ELF-1 (cell line): ENCODE measurements at places on chromosomes 5 and 9.

- DNase-seq, result no peak
Observed at GRCh38 chr5:17185773-17186172, 31.7 kb upstream of the BASP1 start.

DNA sequence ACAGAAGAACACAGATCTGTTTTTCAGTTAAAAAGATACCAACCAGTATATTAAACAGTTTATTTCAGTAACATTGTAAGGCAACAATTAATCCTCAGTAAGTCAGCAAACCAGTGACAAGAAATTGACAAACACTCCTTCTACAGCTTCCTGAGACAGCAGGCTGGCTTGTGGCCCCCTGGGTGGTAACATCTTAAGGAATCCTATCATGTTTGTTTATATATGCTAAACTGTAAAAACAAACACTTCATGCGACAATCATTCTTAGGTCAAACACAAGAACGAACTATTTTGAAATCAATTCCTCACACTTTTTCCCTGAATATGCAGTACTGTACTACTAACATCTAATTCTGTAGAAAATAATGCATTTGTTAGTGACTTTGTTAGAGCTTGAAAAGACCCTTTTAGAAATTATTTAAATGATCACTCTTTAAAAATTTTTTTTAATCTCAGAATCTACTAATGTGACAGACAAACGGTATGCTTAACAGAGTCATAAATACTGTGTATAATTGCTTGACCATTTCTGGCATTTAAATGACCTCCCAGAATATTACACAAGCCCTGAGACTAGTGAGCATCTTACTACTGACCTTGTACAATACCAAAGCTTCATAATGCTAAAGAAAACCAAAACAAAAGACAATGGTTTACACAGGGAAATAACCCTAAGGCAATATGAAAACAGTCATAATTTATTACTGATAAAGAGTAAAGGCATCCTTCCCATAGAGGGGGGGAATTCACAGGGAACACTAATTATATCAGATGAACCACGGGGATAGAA, 48.2 kb downstream of the ERMP1 start:
- DNase-seq, result no peak

GRCh38 chr5:23627976-23628375, 120.6 kb downstream of the PRDM9 start:
- DNase-seq, result no peak

- DNase-seq, result no peak
Observed at GRCh38 chr9:80994892-80995291, 694.5 kb downstream of the TLE1 start.

DNA sequence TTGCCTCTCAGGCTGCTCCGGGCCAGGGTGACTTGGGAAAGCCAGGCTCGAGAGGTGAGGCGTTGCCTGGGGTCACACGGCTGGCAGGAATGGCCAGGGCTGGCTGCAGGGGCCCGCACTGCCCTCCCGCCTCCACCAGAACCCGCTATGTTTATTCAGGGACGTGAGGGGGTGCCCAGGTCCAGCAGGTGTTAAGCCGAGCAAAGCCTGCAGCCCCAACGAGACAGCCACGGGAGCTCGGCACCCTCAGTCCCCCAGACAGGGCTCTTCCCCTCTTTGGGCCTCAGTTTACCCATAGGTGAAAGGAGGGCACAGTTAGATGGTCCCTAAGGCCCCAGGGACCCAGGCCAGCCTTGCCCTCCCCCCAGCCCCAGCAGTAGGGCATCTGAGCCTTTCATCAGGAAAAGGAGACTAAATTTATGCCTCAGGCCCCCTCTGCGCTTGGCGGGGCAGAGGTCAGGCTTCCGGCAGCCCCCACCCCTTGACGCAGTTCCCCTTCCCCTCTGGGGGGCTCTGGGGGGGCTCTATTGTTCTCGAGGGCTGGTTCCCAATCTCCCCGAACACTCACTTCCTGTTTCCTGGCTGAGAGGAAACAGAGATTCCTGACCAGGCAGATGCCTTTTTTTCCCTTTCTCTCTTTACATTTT, 7.1 kb upstream of the EGFL7 start:
- DNase-seq, result no peak

GRCh38 chr5:24854350-24854749, 209.6 kb upstream of the CDH10 start:
- no peak for DNase-seq

GRCh38 chr9:108163321-108164005, 673.9 kb upstream of the KLF4 start:
- DNase-seq, result no peak

DNA sequence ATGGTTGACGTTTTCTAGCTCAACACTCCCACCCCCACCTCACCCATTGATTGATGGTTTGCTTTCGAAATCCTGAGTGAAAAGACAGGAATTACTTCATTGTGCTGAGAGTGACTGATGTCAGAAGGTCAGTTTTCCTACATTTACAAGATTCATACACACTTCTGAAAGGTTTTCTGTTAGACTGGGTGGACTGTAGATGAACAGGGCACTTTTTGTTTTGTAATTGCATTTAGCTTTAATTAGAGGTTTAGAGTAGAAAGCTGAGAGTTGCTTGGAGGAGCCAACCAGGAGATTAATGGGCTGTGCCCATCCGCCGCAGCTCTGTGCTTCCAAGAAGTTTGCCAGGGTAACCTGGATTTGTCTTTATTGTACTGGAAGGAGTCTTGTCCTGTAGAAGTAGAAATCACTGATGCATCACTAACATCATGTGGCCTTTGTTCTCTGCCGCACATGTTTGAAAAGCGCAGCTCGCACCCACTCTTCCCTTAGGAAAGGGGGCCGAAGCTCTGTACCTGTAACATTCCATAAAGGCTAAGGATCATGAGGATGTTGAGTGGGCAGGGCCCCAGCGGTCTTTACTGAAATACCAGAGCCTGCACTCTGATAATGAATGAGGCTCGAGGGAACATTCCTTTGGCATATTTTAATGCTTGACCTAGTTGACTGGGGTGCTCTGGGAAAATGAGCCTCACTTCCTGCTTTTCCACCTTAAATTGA, 267.6 kb upstream of the DMRT1 start:
- peak; percentile 49 for DNase-seq

DNA sequence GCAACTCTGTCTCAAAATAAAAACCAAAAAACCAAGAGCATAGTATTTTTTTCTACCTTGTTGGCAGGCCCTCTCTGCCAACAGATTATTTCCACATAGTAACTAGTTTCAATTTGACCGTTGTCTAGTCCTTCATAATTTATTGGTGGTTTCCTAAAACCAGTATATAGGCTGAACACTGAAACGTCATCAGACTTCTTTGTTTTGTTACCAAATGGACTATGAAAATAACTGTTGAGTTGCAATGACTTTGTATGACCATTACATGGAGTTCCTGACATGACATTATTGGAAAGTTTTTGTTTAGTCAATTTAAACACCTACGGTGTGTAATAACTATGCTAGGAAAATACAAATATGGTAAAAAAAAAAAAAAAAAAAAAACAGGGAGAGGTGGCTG, 1.7 kb downstream of the AGGF1 start:
- peak; percentile 2 for DNase-seq

GRCh38 chr5:172294831-172295230, 11.3 kb upstream of the UBTD2 start:
- no peak for DNase-seq

DNA sequence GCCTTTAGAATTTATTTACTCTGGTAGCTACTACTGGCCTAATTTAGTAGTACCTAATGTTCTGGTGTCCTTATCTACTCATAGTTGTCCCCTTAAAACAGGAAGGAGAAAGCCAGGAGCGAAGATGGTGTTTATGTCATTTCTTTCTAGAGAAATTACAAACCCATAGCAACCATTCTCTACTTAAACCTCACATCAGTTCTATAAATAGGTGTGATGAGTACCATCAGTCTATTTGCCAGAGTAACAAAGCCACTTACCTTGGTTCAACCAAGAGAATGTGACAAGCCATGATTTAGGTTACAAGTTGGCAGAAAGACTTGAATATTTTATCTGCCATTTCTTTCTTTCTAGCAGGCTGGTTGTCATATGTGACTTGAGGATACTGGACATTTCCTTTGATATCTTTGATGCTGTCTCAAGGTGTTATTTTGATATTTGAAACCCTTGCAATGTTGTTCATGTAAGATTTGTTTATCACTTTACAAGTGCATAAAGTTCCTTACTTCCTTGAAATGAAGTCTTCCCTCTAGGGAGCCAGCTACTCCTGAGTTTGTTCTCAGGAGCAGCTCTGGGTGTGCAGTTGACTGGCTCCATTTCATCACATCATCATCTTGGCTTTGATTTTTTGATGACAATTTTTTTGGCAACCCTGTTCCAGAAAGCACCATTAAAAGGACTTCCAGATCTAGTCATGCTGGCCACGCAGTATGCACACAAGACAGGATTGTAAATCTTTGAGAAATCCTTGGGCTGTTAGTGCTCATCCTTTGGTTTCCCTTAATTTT, 286.8 kb downstream of the ARHGAP26 start:
- DNase-seq, result no peak

GRCh38 chr5:95044096-95044495, 240.8 kb downstream of the MCTP1 start:
- DNase-seq, result no peak

DNA sequence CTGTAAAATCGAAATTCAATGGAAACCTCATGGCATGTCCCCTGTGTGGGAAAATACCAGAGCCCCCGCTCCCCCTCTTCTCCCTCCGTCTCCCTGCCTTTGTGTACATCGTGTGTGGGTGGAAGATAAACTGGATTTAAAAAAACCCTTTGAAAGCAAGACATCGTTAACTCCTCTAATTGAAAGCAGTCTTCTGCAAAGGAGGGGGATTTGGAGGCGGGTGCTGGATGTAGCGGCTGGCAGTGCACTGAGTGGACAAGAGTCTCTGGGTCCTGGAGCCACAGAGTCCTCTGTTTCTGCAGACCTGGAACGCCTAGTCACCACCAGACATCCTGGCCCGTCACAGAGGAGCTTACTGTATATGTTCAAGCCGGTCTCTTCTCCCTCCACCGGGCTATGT, 169.4 kb downstream of the PAPPA start:
- peak; percentile 59 for DNase-seq

GRCh38 chr5:14790220-14790619, 81.4 kb downstream of the ANKH start:
- DNase-seq, result no peak

GRCh38 chr5:150616024-150616470, 24.4 kb upstream of the SYNPO start:
- no peak for DNase-seq

GRCh38 chr5:150009671-150010387, 9.3 kb downstream of the HMGXB3 start:
- no peak for DNase-seq

DNA sequence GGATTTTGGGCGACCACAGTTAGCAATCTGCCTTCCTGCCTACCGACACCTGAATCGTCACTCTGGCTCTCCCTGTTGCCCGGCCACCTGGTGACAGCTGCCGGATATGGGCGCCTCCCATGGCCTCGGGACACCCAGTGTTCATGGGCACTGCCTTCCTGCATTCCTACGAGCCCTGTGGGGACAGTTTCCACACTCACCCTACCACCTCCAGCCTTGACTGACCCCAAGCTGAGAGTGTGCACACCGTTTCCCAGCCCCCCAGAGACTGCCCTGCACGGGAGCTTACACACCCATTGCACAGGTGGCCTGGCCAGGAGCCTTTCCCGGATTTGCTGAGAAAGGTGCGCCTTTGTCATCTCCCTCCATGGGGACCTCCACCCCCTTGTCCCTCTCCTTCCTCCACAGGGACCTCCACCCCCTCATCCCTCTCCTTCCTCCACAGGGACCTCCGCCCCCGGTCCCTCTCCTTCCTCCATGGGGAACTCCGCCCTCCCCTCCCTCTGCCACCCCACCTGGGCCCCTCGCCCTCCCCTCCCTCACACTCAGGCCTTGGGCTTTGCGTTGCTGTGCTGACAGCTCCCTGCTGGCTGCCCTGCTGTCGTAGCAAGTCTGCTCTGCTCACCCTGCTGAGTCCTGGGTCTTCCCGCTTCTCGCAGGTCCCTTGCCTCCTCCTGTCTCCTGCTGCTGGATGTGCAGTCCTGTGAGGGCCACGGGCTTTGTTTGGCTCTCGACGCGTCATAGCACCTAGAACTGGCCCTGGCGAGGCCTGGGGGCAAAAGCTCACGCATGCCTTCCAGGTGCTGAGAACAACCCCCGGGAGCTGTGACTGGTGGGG, 48.4 kb downstream of the MRPL36 start:
- DNase-seq, result no peak

- DNase-seq, result no peak
Observed at GRCh38 chr9:84823421-84824271, 154.1 kb downstream of the NTRK2 start.

DNA sequence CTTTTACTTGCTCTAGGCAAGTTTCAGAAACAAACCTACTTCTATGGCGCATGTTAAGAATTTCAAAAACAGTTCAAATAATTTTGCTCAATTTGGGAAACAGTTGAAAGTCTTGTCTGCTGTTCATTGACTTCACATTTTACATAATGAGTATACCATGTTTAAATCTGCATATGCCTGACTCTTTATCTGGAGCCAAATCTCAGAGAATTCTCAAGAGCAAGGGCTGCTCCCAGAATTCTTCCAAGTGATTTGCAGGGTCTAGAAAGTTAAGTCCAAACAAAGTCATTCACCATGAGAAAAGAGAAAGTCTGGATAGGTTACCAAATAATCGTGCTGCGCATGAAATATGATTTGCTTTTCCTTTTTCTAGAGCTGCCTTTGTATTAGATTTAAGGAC, 160.2 kb downstream of the CHSY3 start:
- DNase-seq, result no peak

DNA sequence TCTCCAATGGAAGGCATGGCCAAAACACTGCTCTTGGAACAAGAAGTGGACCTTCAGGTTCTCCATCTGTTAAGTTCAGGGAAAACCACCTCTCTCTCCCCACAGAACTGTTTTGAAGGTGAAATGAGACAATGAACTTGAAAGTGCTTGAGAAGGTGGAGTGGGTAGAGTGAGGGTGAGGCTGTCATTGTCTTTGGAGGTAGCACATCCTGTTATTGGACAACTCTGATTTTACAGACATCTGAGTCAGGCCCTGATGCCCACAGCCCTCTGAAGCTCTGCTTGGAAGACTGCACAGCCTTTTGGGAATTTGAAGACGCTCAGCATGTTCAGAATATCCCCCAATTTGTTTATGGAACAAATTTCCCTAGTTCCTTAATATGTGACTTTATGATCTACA, 27.6 kb upstream of the TEX48 start:
- DNase-seq, result no peak

DNA sequence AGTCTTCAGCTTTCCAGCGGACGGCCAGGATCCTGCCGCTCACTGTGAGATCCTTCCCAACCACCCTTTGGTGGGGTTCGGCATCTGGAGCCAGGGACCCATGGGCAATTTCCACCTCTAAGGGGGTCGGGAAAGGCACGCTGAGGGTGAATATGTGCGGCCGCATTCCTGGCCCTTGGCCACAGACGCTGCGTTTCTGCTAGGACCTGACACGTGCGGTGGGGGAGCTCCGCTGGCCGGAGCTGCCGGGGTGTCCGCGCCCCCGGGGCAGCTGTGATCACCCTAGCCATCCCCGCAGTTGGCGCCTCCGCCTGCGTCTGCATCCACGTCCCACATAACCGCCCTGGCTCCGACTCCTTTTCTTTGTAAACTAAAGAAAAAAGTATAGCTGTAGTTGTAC, 5.3 kb upstream of the DNAJA1 start:
- no peak for DNase-seq

DNA sequence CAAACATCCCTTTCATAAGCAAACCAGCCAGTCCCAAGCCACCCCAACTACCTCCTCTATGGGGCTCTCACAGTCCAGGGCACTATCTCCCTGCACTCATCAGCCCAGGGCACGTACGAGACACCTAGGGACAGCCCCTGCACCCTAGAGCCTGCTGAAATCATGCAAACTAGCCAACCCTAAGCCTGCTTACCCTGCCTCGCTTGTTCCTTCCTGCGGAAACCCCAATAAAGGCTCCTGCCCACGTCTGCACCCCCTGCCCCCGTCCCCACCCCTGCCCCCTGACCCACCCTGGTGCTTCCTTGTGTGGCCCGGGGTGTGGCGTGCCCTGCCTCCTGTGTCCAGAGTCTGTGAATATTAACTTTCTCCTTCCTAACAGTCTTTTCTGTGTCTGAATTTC, 135.9 kb downstream of the GADD45G start:
- DNase-seq, result no peak
